ENCODE measurements at places on chromosomes 2 and 18. TPM values are rescaled to one million over a fixed set of nuclear protein-coding genes. Genes with fewer than 3 reads are reported as not detected.

DNA sequence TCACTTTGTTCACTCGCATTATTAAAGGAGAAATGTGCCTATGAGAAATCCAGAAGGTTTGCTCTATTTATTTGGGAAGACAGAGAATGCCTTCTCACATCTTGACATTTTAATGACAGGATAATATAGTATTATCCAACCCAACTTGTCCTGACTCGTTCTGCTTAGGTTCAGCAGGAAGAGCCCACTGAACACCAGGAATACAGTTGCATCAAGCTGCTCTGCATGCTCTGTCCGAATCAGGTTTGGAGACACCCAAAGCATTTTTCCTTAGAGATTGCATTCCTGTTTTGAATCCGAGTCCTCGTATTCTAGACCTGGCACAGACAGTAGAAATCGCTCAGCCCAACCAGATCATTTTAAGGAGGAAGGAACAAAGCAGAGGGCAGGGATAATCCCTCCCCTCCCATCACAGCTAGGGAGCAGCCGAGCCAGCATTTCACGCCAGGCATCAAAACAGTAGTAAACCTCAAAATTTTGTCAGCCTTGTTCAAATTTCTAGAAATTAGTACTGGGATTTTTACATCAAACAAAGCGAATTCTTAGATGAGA, 837.4 kb upstream of the ID2 start:
- H3K36me3 ChIP-seq, result no peaks in the 10 kb centered on the region
- peak; percentile 45 for DNase-seq
- no peak overlapping the region for H3K27ac ChIP-seq

GRCh38 chr2:14257801-14258507, 374.6 kb upstream of the LRATD1 start:
- H3K27me3 ChIP-seq, result no peaks in the 10 kb centered on the region
- no peaks in the 10 kb centered on the region for H3K36me3 ChIP-seq
- H3K4me1 ChIP-seq, result no peaks in the 10 kb centered on the region
- no peak overlapping the region for H3K4me3 ChIP-seq
- DNase-seq, result no peak
- H3K27ac ChIP-seq, result no peak overlapping the region

The POTEI gene
- not detected for total RNA-seq

- DNase-seq, result no peak
- H3K4me1 ChIP-seq, result peaks cover 12% of the 10 kb centered on the region
- no peaks in the 10 kb centered on the region for H3K27me3 ChIP-seq
These were observed 71.1 kb downstream of the ARHGEF33 start for GRCh38 chr2:38960609-38961320.

The LRATD1 gene
- 12.5 TPM for total RNA-seq

DNA sequence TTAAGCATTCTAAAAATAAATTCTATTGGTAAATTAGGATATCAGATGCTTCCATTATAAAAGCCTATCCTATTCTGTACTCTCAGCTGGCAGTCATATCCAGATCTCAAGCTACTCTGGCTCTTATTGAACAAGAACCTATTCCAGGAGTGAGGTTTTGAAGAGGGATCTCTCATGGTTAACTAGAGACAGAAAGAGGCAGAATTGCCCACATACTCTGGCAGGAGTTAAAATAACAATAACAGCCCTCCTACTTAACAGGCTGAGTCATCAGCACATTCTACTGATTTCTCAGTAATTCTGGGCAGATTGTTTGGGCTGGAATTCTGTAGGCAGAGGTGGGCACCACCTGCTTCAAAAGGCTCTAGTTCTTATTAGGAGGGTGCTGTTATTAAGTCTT, 142.0 kb upstream of the UNC80 start:
- H3K4me3 ChIP-seq, result no peak overlapping the region
- no peaks in the 10 kb centered on the region for H3K36me3 ChIP-seq
- H3K4me1 ChIP-seq, result no peaks in the 10 kb centered on the region
- no peak for DNase-seq
- H3K27ac ChIP-seq, result no peak overlapping the region

GRCh38 chr18:77815666-77816338, 566.2 kb downstream of the GALR1 start:
- H3K4me1 ChIP-seq, result no peaks in the 10 kb centered on the region
- H3K4me3 ChIP-seq, result no peak overlapping the region
- no peaks in the 10 kb centered on the region for H3K36me3 ChIP-seq
- DNase-seq, result no peak

The TUBB6 gene
- 1,574 TPM for total RNA-seq

DNA sequence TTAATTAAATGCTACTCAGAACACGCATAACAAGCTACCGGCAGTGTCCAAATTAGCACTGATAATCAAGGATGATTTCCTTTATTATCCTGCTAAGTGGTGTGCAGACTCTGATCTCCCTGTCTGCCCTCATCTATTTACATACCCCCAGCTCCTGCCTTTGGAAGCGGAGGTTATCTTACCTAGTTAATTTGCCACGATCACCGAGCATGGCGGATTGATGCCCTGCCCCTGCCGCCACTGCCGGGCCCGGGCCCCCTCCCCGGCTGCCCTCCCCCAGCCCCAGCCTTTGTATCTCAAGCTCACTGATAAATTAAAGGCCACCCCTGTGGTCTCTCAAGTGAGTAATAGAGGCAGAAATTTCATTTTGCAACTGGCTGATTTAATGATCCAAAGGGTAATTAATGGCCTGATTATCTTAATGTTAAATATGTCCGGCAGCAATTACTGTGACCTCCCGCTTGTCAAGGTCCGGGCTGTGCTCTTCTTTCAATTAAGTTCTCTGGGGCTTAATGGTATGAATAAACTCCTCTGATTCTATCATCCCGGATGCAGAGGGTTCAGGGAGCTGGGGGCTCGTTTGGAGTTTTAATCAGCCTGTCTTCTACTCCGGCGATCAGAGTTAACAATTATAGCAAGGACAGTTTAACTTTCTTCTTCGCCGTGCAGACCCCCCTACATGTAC, 113.4 kb downstream of the GBX2 start:
- DNase-seq, result no peak
- H3K27me3 ChIP-seq, result no peaks in the 10 kb centered on the region
- no peak overlapping the region for H3K4me3 ChIP-seq

DNA sequence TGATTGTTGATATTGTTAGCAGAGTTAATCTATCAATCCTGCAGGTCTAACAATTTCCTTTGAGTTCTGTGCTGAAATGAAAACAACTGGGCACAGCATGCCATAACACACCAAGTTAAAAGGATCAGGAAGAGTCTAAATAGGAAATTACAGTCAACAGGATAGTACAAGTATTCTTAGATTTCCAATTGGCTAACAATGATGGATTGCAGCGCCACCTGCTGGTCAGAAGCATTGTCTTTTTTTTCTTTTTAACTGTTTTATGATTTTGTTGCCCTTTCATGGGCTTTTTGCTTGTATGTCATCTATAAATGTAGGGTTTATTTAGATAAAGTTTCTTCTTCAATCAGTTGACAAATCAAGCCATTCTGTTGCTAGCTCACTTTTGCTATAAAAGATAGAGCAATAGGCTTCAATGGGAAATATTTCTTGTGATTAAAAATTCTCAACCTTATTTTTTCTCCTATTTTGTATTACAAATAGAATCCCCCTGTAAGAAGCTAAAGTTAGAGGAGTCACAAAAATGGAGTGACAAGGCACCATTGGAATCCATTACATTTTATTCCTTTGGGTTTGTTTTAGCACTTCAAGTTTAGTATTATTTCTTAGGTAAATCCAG, 40.8 kb upstream of the RPRM start:
- no peaks in the 10 kb centered on the region for H3K27me3 ChIP-seq
- no peaks in the 10 kb centered on the region for H3K36me3 ChIP-seq
- no peak overlapping the region for H3K27ac ChIP-seq
- H3K4me3 ChIP-seq, result no peak overlapping the region
- H3K4me1 ChIP-seq, result no peaks in the 10 kb centered on the region

DNA sequence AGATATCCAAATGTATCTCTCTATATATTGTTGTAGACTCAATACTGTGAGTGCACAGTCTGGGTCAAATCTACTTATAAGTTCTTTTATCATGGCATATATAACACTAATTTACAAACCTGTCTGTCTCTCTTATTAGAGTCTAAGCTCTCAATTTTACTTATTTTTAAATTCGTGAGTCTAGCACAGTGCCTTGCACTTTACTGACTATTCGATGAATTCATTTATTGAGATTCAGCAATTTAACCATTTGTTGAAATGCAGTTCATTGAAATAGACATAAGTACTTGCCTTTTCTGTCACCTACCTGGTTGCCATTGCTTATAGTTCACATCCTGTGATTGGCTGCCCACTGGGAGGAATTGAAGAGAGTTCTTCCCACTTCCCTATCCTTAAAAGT, 10.3 kb upstream of the ALS2 start:
- no peaks in the 10 kb centered on the region for H3K27me3 ChIP-seq
- H3K27ac ChIP-seq, result no peak overlapping the region
- H3K36me3 ChIP-seq, result no peaks in the 10 kb centered on the region
- DNase-seq, result no peak

DNA sequence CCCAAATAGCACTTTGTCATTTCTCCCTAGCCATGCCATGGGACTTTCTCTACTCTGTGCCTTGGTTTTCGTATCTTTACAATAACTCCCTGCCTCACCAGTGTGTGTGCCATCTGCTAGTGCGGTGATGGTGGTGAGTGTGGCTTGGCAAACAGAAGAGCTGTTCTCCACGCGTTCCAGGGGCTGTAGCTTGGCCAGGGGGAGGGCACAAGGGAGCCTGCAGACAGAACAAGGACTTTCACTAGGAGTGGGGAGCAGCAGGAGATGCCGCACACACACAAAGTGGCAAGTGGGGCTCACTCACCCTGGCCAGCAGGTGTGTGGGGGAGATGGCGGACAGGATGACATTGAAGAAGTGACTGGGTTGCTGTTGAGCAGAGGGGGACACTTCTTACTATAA, 196.9 kb downstream of the HAUS1 start:
- H3K4me1 ChIP-seq, result no peaks in the 10 kb centered on the region
- no peaks in the 10 kb centered on the region for H3K36me3 ChIP-seq
- H3K27ac ChIP-seq, result no peak overlapping the region
- no peak for DNase-seq

DNA sequence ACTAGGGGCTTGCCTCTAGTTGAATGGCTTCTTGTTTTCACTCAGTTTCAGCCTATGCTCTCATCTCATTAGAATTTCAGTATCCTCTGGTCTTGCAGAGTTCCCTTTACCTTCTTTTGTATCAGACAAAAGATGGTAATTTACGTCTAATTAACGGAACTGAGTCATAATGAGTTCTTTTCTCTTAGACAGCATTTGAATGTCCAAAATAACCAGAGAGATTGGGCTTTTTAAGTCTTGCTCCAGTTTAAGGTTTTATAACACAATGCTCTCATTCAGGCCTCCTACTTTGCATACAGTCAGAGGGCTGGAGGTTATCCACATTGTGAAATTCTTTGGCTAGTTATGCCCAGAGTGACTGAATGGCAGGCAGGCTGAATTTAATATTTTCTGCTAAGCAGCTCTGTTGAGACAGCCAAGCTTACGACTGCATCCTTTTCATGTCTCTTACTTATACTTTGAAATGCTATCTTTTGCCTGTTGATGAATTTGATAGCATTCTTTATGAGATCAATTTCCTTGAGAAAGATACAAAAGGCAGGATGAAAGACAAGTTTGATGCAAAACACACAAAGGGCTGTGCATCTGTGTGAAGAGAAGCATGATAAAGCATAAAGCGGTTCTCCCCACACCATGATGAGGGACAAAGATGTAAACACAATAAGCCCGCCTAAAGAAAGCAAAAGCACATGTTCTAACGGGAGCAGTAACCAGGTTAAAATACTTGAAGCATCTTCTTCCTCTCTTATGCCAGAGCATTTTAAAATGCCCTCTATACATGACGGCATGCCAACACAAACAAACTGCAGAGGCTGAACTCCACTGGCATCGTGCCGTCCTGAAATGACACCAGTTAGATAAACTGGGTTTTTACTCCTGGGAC, 90.0 kb downstream of the CDH2 start:
- DNase-seq, result no peak
- no peaks in the 10 kb centered on the region for H3K27me3 ChIP-seq

GRCh38 chr2:197626965-197627625, 48.3 kb downstream of the RFTN2 start:
- DNase-seq, result no peak
- H3K27me3 ChIP-seq, result no peaks in the 10 kb centered on the region
- H3K4me1 ChIP-seq, result no peaks in the 10 kb centered on the region

The GMCL1 gene
- 13.7 TPM for total RNA-seq

The DUSP19 gene
- total RNA-seq, result 4.6 TPM

GRCh38 chr2:19866771-19867170, 35.0 kb downstream of the TTC32 start:
- no peak overlapping the region for H3K4me3 ChIP-seq
- H3K36me3 ChIP-seq, result no peaks in the 10 kb centered on the region
- peaks cover 11% of the 10 kb centered on the region for H3K27me3 ChIP-seq
- no peak overlapping the region for H3K27ac ChIP-seq

DNA sequence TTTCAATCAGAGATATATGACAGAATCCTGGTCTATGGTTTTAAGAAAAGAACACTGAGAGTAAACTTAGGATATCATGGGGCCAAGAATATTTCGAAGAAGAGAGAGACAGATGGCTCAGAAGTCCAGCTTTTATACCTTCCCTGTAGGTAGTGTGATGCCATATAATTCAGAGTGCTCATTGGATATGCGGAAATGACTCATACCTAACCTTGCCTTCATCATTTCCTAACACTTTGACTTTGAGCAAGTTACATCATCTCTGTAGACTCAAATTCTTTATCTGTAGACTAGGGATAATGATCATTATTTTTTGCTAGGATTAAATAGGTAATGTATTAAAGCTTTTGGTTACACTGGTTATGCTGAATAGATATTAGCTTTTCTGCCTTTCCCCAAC, 461.6 kb upstream of the CNTNAP5 start:
- no peak overlapping the region for H3K4me3 ChIP-seq
- no peaks in the 10 kb centered on the region for H3K4me1 ChIP-seq
- no peak for DNase-seq
- H3K27me3 ChIP-seq, result no peaks in the 10 kb centered on the region
- no peaks in the 10 kb centered on the region for H3K36me3 ChIP-seq
- H3K27ac ChIP-seq, result no peak overlapping the region

- H3K36me3 ChIP-seq, result no peaks in the 10 kb centered on the region
- H3K27me3 ChIP-seq, result no peaks in the 10 kb centered on the region
- DNase-seq, result no peak
- H3K4me3 ChIP-seq, result no peak overlapping the region
These were observed 118.1 kb upstream of the DTNA start for GRCh38 chr18:34591920-34592444.

DNA sequence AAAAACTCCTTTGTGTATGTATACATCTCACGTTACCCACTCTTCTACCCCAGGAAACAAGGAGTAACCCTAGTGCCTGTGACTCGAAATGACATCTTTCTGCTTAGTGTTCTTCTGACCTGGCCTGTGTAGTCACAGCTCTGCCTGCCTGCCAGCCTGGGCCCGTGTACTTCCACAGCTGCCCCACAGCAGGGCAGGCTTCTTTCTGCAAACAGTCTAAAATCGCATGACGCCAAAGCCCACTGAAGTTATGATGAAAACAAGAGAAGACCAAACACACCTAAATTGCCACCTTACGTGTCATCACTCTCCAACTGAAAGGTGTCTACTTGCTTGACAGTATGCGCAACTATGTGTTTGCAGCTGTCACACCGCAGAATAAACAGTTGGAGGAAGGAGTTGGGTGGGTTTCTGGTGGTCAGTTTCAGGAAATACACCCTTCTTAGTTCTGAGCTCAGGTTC, 1.5 kb downstream of the GAREM1 start:
- peak overlapping the region; percentile 91 for H3K27ac ChIP-seq
- peak overlapping the region; percentile 85 for H3K4me3 ChIP-seq
- no peaks in the 10 kb centered on the region for H3K27me3 ChIP-seq
- H3K36me3 ChIP-seq, result no peaks in the 10 kb centered on the region
- no peak for DNase-seq
- peaks cover 33% of the 10 kb centered on the region for H3K4me1 ChIP-seq
